ENCODE measurements at places on chromosomes 2 and 18. TPM values are rescaled to one million over a fixed set of nuclear protein-coding genes. Genes with fewer than 3 reads are reported as not detected.

Gene RPRM
- total RNA-seq: 1.5 TPM

Gene ZC3H6
- total RNA-seq: 15.5 TPM

Gene SLC5A7
- total RNA-seq: 0.48 TPM

DNA sequence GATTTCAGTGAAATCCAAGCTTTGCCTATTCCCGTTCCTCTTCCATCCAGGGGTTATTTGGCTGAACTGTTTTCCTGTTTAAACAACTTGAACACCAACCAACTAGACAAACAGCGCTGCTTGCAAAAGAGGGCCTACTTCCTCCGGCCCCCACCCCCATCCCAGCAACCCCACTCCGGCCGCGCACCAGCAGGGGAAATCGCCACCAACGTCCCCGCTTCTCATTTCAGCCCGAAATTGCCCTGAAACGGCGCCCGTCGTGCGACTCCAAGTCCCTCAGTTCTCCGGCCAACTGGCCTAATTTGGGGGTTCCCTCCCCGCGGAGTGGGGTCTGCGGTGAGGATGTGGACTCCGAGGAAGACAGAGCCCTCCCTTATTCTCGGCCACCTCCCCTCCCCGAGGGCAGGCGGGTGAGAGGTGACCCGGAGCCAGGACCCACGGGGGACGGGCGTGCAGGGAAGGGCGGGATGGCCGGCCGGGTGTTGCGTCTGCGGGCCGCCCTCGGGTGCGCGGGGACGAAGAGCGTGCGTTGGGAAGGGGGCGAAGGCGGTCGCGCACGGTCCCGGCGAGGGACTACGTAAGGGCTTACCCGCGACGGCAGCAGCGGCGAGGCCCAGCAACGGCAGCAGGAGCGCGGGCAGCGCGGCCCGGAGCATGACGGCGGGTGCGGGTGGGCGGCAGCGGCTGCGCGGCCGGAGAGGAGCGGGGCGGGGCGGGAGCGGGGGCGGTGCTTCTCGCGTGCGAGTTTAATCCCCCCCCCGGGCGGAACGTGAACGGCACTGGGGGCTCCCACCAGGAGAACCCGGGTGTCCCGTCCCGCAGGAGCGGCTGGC is at the start of gene CD302:
Gene CD302 (minus strand): TSS at position 666 of the 833 bp plus-strand sequence. CDS start 10 bp downstream, at position 656.
- H3K4me3 ChIP-seq: peak within 1 kb of the TSS; percentile 89
- H3K36me3 ChIP-seq: no peaks in the 10 kb centered on the region
- no peaks in the 10 kb centered on the region for H3K27me3 ChIP-seq
- peak within 1 kb of the TSS; percentile 21 for H3K27ac ChIP-seq
- peak; percentile 79 for DNase-seq
- H3K4me1 ChIP-seq: peaks cover 27% of the 10 kb centered on the region

GRCh38 chr2:201220102-201220570 is 37.2 kb downstream of the CASP10 start:
- DNase-seq: peak; percentile 51
- no peaks in the 10 kb centered on the region for H3K4me1 ChIP-seq
- no peak overlapping the region for H3K4me3 ChIP-seq
- H3K27ac ChIP-seq: peak overlapping the region; percentile 2
- H3K36me3 ChIP-seq: no peaks in the 10 kb centered on the region
- no peaks in the 10 kb centered on the region for H3K27me3 ChIP-seq
